NCI-H1694 (cell line): ENCODE measurements at places on chromosomes 4 and X.

- DNase-seq = peak; percentile 98
These were observed at the start of gene WDR44 for GRCh38 chrX:118345464-118346257. Gene WDR44, plus strand, starts transcription at chrX:118346106. Its CDS starts 398 bp downstream, at chrX:118346504.

DNA sequence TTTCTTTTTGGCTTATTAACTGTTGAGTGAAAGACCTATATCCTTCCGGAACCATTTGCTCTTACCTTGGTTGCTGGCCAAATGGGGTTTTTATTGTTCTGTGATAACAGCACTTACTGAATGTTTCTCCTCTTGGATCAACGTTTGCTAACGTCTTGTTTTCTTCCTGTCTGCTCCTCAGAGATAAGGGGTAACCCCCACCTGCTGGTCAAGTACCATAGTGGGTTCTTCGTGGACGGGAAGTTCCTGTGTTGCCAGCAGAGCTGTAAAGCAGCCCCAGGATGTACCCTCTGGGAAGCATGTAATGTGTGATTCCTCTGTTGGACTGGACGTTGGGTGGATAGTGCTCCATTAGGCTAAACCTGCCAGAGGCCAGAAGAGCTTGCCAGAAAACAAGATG is 15.3 kb downstream of the BMX start:
- peak; percentile 43 for DNase-seq

DNA sequence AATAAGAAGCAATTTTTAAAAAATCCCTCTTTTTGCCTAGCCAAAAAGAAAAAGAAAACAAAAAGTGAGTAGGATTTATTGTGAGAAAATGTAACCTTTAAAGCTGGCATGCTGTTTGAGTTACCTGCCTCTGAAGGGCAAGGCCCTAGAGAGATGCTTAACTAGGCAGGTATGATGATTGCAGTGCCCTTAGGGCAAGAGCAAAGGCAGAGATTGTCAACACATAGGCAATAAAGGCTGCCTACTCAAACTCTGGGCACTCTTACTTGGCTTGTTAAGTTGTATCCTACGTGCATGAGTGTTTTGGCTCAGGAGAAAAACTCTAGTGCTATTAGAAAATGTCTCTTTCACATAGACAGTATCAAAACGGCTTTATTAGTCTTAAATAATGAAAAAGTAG is 306.0 kb downstream of the RPA4 start:
- no peak for DNase-seq

DNA sequence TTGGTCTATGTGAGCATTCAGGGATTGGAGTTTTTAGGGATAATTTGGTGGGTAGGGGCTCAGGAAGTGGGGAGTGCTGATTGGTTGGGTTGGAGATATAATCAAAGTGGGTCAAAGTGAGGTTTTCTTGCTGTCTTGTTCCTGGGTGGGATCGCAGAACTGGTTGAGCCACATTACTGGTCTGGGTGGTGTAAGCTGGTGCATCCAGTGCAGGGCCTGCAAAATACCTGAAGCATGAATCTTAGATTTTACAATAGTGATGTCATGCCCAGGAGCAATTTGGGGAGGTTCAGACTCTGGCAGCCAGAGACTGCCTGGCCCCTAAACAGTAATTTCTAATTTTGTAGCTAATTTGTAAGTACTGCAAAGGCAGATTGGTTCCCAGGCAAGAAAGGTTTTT is 665.6 kb upstream of the PRKX start:
- DNase-seq = no peak

- DNase-seq = no peak
These were observed 58.9 kb downstream of the DOCK11 start for GRCh38 chrX:118554511-118554910.

DNA sequence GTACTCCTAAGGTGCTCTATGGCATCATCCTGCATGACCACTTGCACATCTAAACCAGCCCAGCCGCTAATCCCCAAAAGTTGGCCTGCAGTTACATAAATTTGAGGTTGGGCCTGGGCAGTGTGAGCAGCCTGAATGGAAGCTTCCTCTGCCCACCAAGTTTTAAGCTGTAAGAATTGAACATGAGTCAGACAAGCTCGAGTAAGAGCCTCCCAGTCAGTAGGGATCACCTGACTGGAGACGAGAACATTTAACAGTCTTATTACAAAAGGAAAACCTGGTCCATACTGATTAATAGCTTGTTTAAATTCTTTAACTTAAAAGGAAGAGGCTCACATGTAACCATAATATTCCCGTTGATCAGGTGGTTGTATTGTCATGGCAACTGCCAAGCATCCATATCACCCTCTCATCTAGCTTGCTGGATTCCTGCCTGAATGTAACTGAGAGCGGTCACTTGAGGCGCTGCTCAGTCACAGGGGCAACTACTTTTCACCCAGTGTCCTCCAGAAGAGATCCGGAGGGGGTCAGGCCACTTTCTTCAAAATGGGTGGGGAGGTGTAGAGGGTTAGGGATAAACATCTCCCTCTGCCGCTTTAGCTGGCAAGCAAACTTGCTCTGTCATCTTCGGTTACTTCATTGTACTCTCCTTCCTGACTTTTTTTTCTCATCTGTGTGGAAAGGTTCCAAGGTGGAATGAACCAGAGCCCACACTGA is 56.6 kb upstream of the WDR1 start:
- no peak for DNase-seq

DNA sequence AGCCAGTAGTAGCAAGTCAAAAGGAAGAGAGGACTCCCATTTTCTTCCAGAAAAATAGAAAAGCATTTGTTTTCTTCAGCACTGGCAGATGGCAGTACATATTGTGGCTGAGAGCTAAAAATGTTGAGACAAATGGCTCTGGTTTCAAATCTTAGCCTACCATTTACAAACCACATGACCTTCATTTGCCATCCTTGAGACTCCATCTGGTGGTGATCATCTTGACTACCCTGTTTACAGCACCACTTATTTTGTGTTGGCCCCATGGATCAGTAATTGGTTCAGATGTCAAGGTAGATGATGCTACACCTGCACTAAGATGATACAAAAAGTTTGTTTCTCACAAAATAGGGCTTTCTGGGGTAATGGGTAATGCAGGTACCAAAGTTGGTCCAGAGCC is 951.8 kb upstream of the IGFBP7 start:
- no peak for DNase-seq

GRCh38 chrX:103012945-103013344 is 51.0 kb downstream of the BEX1 start:
- DNase-seq = no peak

- DNase-seq = no peak
These were observed 127.8 kb downstream of the SH3RF1 start for GRCh38 chr4:169142906-169143305.

GRCh38 chrX:140975472-140975871 is 26.9 kb upstream of the SPANXB1 start:
- DNase-seq = no peak

GRCh38 chrX:30259927-30260326 is 13.0 kb downstream of the MAGEB1 start:
- DNase-seq = no peak

DNA sequence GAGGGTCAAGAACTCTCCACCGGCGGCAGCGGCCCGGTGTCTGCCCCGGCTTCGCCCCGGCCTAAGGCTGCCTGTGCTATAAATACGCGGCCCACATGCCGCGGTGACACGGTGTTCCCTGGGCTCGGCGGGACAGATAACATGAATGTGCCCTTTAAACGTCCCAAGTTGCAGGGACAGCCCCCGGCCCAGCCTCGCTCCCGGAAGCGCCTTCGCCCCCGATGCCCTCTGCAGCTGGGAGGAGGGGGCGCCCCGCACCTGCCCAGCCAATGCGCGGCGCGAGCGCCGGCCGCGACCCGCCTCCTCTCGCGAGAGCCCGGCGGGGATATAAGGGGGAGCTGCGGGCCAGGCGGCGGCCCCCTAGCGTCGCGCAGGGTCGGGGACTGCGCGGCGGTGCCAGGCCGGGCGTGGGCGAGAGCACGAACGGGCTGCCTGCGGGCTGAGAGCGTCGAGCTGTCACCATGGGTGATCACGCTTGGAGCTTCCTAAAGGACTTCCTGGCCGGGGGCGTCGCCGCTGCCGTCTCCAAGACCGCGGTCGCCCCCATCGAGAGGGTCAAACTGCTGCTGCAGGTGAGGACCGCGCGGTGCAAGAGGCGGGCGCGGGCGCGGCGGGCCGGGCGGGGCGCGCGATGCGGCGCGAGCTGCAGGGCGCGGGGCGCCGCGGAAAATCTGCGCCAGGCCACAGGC is at the start of gene SLC25A4:
TSS of gene SLC25A4 (plus strand) at position 355 of the 689 bp plus-strand sequence. CDS start at position 462, 107 bp downstream.
- DNase-seq = peak; percentile 35
